ENCODE measurements at places on chromosomes 6 and 20.

DNA sequence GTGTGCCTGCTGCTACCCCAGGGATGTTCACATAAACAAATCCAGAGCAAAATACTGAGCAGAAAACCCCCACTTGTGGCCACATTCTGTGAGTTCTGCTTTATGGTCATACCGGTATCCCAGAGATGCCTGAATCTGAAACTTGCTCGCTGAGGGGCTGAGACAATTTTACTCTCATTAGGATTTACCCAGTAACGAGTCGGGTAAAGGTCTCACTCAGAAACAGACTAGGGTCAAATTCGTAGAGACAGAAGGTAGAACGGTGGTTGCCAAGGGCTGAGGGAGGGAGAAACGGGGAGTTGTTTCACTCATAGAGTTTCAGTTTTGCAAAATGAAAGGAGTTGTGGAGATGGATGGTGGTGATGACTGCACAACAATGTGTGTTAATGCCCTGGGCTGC lies 45.4 kb upstream of the NKX2-2 start:
- no peak for DNase-seq

- peak; percentile 48 for DNase-seq
Observed at GRCh38 chr6:43644940-43645612, at the start of gene RSPH9. TSS of gene RSPH9 (plus strand) at chr6:43645036. CDS start at chr6:43645099, 63 bp downstream.

DNA sequence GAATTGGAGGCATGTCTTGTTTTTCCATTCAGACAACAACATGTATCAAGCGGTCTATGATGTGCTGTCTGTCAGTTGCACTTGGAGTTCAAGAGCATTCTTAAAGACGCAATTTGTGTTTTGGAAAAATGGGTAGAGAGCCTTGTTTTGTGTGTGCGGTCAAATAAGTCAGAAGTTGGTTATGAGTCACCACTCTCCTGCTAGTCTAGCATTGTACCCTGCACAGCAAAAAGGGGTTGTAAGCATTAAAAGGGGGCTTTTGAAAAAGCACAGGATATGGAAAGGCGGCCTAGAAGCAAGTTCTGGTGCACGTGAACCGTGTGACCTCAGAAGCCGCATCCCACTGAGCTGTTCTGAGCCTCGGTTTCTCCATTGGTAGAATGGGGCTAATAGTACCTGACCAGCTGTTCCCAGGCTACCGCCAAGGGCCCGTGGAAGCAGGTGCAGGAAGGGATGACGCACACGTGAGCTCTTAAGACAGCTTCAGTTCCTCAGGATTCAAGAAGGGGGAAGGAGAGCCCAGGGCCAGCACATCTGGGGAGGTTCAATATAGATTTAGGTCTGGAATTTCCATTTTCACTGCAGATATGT lies 61.6 kb upstream of the SNX9 start:
- DNase-seq = peak; percentile 27

- DNase-seq = no peak
Observed at GRCh38 chr20:48325656-48326433, 502.0 kb downstream of the PREX1 start.

DNA sequence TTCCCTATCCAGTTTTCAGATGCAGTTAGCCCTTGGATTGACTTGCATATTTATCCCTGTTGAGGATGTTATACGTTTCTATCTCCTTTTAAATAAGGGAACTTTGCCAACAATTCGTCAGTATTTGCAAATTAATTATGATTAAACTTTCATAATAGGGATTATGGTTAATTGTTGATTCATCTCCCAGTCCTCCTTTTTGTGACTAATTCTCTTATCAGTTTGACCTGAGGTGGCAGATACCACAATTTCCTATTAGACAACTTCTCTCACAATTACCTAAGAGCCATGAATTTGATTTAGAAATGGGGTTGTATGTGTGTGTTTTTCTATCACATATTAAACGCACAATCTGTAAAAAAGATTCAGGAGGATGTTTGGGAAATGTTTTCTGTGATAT lies 172.9 kb downstream of the LAMA2 start:
- no peak for DNase-seq

DNA sequence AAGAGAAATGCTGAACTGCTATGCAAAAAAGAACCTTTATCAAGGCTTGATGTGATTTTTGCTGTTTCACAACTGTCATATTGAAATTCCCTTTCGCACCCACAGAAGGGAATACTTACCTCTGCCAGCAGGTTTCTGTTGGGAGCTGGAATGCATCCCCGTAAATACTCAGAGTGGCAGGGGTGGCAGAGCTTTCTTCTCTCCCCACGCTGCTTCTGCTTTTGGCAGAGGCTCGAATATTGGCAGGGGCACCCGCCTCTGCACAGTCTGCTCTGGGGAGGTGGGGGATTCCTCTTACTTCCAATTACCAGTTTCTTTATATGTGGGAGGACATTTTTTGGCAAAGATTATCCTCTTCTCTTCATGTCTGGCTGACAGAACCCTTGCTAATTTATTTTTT lies 28.4 kb downstream of the TMEM200A start:
- no peak for DNase-seq

DNA sequence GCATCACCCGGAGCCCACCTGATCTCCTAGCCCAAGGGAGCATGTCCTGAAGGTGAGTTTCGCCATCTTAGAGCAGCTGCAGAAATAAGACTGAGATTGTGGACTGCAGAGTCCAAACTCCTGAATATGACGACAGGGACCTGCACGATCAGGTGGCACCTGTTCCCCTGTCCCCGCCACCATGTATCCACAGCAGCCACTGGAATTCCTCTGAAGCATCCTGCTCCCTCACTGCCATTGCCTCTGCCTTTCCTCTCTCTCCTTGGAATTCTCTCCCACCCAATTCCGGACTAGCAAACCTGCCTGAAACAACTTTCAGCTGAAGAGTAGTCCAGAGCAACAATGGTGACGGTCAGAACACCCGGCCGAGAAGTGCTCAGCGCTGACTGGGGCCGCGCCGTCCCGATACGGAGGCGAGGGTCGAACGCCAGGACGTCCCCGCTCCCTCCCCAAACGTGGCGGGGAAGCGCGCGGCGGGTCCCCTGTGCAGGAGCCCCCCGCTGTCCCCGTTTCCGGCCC lies 694 bp upstream of the FAM120B start:
- DNase-seq = no peak

GRCh38 chr6:105484238-105485161 lies 81.6 kb upstream of the PREP start:
- DNase-seq = no peak

- no peak for DNase-seq
Observed at GRCh38 chr20:43985608-43986316, 71.1 kb downstream of the TOX2 start.

GRCh38 chr6:79526897-79527296 lies 10.3 kb downstream of the LCA5 start:
- no peak for DNase-seq

DNA sequence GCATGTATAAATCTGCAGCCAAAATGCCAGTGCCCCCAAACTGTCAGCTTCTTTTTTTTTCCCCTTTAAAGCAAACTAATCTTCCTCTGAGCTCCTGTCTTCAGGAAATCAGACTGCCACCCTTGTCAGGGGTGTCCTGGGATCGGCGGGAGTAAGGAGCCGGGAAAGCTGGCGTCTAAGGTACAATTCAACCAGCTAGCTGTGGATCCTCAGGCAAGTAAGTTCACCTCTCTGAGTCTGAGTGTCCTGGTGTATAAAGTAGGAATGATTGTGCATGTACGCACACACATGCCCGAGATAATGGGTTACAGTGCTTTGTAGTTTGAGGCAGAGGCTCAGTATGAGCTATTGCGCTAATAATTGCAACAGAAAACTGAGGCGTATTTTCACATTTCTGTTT lies 98.3 kb downstream of the ANKRD60 start:
- no peak for DNase-seq

GRCh38 chr6:82882363-82883023 lies 183.1 kb downstream of the UBE3D start:
- no peak for DNase-seq

DNA sequence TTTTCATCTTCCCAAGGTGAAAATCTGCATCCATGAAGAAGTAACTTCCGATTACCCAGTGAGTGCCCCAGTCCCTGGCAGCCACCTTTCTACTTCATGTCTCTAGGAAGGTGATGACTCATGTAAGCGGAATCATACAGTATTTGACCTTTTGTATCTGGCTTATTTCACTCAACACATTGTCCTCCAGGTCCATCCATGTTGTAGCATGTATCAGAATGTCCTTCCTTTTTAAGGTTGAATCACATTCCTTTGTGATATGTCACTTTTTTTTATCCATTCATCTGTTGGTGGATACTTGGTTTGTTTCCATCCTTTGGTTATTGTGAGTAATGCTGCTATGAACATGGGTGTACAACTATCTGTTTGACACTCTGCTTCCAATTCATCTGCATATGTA lies 176.3 kb upstream of the CDYL start:
- DNase-seq = no peak

DNA sequence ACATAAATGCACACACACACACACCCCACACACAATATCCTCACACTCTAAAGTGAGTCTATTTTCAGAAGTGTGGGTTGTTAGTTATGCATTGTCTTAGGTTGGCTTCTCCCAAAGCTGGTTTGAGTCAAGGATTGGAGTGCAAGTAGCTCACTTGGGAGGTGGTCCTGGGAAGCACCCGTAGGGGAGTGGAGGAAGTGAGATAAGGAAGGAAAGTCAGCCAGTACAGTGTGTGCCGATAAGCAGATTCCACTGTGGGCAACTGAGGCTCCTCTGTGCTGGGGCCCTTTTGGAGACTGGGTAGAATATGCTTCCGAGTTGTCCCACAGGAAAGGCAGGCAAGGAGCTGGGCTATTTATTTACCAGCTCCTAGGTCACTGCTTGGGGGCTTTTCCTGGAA lies 67.2 kb downstream of the PLCB4 start:
- no peak for DNase-seq

GRCh38 chr6:41939176-41939847 lies 2.3 kb downstream of the CCND3 start:
- no peak for DNase-seq

DNA sequence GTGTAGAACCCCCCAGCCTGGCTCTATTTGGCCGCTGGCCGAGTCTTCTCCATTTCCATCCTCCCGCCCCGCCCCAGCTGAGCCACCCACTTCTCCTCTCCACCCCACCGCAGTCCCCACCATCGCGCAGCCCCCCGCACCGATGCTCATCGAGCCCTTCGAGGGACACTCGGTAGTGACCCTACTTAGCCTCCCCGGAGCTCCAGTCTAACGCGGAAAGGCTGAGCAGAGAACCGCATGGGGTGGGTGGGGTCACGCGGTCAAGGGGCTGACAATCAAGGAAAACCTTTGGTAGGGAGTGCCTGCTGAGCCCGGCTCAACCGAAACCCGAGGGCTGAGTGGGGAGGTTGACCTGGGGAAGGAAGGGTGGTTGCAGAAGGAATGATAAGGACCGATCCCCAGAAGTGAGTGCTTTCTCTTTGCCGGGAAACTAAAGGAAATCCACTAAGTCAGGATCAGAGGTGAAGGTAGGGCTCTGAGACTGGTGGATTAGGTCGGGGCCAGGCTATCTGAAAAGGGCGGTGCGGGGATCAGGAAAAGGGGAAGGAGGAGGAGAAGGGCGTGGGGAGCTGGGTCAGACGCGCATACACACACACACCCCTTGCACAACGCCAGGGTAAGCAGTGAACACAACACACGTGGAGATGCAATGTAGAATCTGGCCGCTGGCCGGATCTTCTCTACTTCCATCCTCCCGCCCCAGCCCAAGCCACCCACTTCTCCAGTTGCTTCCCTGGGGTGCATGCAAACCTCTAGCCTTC lies 49.8 kb downstream of the CPXM1 start:
- no peak for DNase-seq

DNA sequence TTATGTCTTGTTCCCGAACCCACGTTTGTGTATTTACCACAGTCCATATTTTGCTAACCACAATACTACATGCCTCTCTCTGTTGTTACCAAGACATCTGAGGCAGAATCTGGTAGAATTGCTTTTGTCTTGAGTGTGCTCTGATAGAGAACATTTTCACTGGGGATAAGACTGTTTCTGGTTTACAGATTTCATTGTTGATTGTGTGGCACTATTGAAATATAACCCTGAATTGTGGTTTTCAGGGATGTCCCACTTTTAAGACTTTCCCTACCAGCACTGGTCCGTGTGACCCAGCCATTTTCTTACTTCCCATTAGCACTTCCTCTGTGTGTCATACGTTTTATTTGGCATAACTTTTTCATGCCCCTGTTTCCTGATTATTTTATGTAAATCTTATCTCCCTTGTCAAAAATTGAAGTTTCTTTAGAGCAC lies 12.2 kb downstream of the NCOA7 start:
- DNase-seq = no peak

DNA sequence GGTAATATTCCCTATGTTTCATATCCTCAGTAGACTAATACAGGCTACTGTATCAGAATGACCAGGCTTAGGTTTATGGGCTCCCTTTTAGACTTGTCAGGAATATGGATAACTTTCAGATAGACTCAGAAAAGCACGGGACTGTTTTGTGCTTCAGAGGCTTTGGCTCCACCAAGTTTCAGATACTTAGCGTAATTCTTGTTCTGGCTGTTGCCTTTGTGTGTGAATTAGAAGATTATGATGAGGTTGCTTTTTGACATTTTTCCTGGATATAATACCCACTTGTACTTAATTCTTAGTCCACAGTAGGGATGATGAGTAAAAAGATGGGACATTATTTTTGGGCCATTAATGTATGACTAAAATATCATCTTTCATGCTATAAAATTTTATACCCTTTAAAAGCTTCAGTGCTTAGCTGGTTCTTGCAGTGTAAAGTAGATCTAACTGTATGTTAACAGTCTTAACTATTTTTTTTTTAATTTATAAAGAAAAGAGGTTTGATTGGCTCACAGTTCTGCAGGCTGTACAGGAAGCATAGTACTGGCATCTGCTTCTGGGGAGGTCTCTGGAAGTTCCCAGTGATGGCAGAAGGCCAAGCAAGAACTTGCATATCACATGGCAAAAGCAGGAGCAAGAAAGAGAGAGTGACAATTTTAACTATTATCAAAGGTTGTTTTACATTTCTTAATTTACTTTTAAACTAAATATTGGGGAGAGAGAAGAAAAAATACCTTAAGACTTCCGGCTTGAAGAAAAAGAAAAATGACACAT lies 120.7 kb downstream of the ZFAND3 start:
- no peak for DNase-seq

DNA sequence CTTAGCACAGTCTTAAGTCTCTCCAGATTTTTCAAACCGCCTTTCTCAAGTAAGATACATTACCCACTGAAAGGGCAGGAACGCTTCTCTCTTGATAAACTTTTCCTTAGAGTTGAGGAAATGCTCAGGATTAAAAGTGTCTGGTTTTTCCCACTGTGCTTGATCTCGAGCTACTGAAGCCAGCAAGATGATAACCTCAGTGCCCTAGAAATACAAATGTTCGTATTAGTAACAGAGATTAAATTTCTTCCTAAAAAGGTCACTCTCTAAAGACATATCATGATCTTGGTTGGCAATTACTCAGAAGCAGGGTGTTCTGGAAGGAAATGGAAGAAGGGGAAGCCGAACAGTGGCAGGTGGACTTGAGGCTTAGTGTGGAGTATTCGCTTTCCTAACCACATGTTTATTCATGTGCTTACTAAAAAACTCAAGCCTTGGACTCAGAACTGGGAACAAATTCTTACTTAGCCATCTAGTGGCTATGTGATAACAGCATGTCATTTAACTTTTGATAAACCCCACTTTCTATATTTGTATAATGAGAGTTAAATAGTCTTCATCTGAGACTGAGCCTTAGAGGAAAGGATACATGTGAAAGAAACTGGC lies 20.1 kb downstream of the C6orf141 start:
- DNase-seq = no peak
